ENCODE measurements at places on chromosomes 5 and 9.

GRCh38 chr5:125703616-125704015, 719.6 kb upstream of the GRAMD2B start:
- DNase-seq = no peak
- H3K27me3 ChIP-seq = no peaks in the 10 kb centered on the region
- H3K4me1 ChIP-seq = no peaks in the 10 kb centered on the region
- no peak overlapping the region for H3K27ac ChIP-seq
- H3K4me3 ChIP-seq = no peak overlapping the region

GRCh38 chr5:168669156-168669555, 90.0 kb upstream of the PANK3 start:
- no peak overlapping the region for H3K27ac ChIP-seq
- no peak for DNase-seq
- H3K27me3 ChIP-seq = no peaks in the 10 kb centered on the region
- H3K4me1 ChIP-seq = peaks cover 5% of the 10 kb centered on the region

- no peaks in the 10 kb centered on the region for H3K36me3 ChIP-seq
- H3K4me1 ChIP-seq = no peaks in the 10 kb centered on the region
- DNase-seq = no peak
- no peaks in the 10 kb centered on the region for H3K27me3 ChIP-seq
Observed at GRCh38 chr9:68821911-68822310, 116.9 kb downstream of the PIP5K1B start.

DNA sequence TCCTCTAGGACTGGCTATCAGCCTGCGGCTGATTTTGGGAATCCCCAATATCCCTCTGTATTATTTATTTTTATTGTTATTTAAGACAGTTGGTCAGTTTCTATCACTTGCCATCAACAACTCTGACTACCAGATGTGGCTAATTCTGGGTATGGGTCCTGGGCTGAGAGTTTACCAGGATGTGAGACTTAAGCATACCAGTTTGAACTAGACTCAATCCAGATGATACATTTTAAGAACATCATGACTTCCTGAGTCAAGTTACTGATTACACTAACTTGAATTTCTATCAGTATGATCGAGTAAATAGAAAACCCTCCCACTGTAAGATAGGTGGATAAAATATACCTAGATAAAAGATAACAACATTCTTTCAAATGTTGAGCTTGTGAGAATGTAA, 634.0 kb downstream of the MAT2B start:
- no peak overlapping the region for H3K4me3 ChIP-seq
- H3K4me1 ChIP-seq = no peaks in the 10 kb centered on the region
- H3K27ac ChIP-seq = no peak overlapping the region
- no peak for DNase-seq
- H3K27me3 ChIP-seq = no peaks in the 10 kb centered on the region
- no peaks in the 10 kb centered on the region for H3K36me3 ChIP-seq

GRCh38 chr9:19138084-19138483, 10.8 kb upstream of the PLIN2 start:
- DNase-seq = no peak
- no peaks in the 10 kb centered on the region for H3K27me3 ChIP-seq
- no peak overlapping the region for H3K4me3 ChIP-seq
- H3K36me3 ChIP-seq = no peaks in the 10 kb centered on the region

- H3K27me3 ChIP-seq = no peaks in the 10 kb centered on the region
Observed at GRCh38 chr5:38807570-38808483, 38.0 kb upstream of the OSMR start.

GRCh38 chr5:144202072-144202471, 31.4 kb downstream of the KCTD16 start:
- no peaks in the 10 kb centered on the region for H3K36me3 ChIP-seq
- no peak overlapping the region for H3K4me3 ChIP-seq
- peak; percentile 82 for DNase-seq
- no peaks in the 10 kb centered on the region for H3K27me3 ChIP-seq
- peaks cover 8% of the 10 kb centered on the region for H3K4me1 ChIP-seq

GRCh38 chr9:136054798-136055714, 40.0 kb downstream of the NACC2 start:
- no peak overlapping the region for H3K4me3 ChIP-seq
- H3K27me3 ChIP-seq = no peaks in the 10 kb centered on the region
- H3K4me1 ChIP-seq = peaks cover 90% of the 10 kb centered on the region
- peaks cover 32% of the 10 kb centered on the region for H3K36me3 ChIP-seq
- DNase-seq = no peak

DNA sequence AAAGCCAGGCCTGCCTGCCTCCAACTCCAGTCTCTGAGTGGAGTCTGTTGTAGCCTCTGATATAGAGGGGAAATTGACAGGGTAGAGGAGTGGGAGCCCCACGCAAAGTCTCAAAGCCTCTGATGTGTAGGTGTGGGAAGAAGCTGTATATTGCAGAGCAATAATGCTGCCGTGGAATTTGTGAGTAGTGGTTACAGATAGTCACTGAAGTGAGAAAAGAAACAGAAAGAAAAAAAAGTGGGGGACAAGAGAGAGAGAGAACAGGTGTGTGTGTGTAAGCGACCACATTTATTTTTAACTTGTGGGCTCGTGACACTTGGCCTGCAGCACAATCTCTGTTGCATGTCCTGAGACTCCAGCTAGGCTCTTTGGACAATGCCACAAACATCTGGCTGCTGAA, 227.8 kb downstream of the NSG2 start:
- H3K27ac ChIP-seq = no peak overlapping the region
- H3K4me1 ChIP-seq = no peaks in the 10 kb centered on the region
- no peaks in the 10 kb centered on the region for H3K27me3 ChIP-seq
- H3K4me3 ChIP-seq = no peak overlapping the region
- no peaks in the 10 kb centered on the region for H3K36me3 ChIP-seq

- H3K36me3 ChIP-seq = no peaks in the 10 kb centered on the region
- peak overlapping the region; percentile 96 for H3K27ac ChIP-seq
- H3K4me1 ChIP-seq = peaks cover 21% of the 10 kb centered on the region
- peak overlapping the region; percentile 4 for H3K4me3 ChIP-seq
- no peaks in the 10 kb centered on the region for H3K27me3 ChIP-seq
Observed at GRCh38 chr5:88391991-88392390, 123.3 kb upstream of the TMEM161B start.

GRCh38 chr5:403995-404394, 39.0 kb upstream of the EXOC3 start:
- peaks cover 18% of the 10 kb centered on the region for H3K4me1 ChIP-seq
- no peak overlapping the region for H3K4me3 ChIP-seq
- H3K36me3 ChIP-seq = peaks cover 6% of the 10 kb centered on the region
- H3K27ac ChIP-seq = no peak overlapping the region
- H3K27me3 ChIP-seq = peaks cover 2% of the 10 kb centered on the region
- DNase-seq = no peak

- peaks cover 9% of the 10 kb centered on the region for H3K4me1 ChIP-seq
- no peak for DNase-seq
- H3K27me3 ChIP-seq = peaks cover 5% of the 10 kb centered on the region
Observed at GRCh38 chr5:1375871-1376810, 31.2 kb upstream of the CLPTM1L start.

DNA sequence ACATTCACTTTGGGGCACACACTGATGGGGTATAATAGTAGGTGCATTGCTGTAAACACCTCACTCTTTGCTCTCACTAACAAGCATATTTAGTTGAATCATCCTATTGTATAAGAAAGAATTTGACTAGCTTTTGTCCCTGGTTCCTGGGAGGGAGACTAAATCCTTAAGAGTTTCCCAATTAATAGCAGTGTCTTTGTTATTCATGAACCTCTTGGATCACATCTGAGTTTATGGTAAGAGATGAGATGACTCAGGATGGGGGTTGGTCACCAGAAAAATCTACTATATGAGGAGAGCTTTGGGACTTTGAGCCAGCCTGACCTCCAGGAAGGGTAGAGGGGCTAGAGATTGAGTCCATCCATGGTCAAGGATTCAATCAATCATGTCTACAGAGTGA, 56.8 kb downstream of the PUM3 start:
- no peaks in the 10 kb centered on the region for H3K27me3 ChIP-seq
- no peak overlapping the region for H3K4me3 ChIP-seq
- DNase-seq = no peak
- no peaks in the 10 kb centered on the region for H3K36me3 ChIP-seq

DNA sequence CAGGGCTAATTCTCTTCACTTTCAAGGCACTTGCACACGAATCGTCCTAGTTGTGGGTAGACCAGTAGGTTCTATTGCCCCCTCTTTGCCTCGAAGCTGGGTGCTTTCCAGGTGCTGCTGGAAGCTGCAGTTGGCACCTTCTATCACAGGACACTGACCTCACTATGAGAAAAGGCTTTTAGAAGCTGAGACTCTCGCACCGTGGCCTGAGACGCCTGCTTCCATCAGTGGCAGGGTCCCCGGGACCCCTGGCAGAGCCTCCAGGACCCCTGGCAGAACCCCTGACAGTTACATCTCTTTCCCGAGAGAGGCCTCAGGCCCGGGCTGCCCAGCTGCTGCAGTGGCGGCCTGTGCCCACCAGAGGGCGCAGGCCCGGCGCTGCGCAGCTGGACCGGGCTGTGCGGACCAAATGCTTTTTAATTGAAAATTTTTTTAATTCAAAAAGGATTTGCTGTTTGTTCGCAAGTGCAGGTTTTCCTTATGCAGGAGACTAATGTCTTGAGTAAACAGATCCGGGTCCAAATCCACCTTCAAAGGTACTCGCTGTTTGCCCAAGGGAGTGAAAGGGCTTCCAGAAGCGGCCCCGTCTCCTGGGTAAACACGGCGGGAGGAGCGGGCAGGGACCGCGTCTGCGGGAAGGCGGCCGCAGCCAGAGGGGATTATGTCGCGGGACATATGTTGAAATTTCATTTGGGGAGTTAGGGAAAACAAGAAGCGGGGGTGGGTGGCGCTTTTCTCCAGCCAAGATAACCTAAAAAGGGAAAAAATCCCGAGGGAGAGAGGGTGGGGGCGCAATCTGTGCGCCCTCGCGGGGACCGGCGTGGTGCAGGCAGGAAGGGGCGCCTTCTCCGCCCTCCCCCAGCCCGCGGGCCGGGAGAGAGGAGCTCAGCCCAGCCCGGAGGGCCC, 114.5 kb upstream of the LMX1B start:
- H3K27me3 ChIP-seq = peaks cover 3% of the 10 kb centered on the region
- H3K4me1 ChIP-seq = peaks cover 45% of the 10 kb centered on the region
- peaks cover 64% of the 10 kb centered on the region for H3K36me3 ChIP-seq
- no peak overlapping the region for H3K27ac ChIP-seq
- H3K4me3 ChIP-seq = peak overlapping the region; percentile 29

DNA sequence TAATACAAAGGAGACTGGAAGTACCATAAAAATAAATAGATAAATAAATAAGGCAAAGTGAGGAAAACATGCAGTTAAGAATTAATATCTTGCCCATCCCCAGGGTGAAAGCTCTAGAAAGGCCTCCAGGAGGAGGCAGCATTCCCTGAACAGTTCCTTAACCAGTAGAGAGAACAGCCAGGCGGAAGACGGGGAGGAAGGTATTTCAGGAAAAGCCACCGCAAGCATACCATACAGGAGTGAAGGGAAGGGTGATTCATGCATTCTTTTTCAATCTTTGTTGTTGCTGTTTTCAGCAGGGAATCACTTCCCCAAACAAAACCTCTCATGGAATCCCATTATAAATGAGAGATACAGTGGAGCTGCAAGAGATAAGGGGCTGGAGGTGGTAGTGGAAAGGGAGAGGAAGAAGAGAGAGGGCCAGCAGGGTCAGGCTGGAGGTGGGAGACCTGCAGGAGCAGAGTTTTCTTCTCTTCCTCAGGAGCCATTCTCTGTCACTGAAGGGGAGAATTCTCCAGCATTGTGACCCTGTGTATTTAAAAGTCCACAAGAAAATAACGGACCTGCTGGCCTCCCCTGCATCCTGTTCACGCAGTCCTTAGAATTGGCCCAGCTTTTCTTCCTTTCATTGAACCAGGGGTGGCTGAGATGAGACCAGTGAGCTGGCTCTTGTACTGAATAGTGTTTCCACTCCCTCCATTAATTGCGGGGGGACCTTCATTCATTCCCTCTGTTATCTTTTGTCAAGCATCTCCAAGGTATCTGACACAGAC, 255.9 kb downstream of the FAM114A2 start:
- H3K36me3 ChIP-seq = no peaks in the 10 kb centered on the region
- no peak overlapping the region for H3K27ac ChIP-seq
- H3K4me3 ChIP-seq = no peak overlapping the region
- no peak for DNase-seq
- H3K4me1 ChIP-seq = no peaks in the 10 kb centered on the region

DNA sequence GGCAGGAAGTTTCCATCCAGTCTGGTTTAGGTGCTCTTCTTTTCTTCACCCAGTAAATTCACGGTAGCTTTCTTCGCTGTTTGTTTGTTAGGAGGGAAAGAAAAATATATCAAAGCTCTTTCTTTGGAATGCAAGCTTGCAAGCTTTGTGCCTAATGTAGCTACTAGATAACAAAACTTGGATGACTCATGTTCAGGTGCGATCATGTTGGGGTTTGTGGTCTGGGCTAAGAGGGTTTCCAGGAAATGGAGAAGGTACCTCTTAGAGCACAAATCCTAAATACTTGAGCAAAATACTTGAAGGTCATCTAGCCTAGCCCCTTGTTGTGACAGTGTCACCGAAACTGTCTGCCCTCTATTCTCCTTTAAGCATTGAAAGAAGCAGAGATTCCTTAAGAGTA, 17.7 kb downstream of the SRP19 start:
- no peaks in the 10 kb centered on the region for H3K27me3 ChIP-seq
- no peak overlapping the region for H3K27ac ChIP-seq
- H3K4me1 ChIP-seq = no peaks in the 10 kb centered on the region
- no peak for DNase-seq

GRCh38 chr9:83062651-83063527, at the start of gene RASEF:
RASEF (minus strand) TSS chr9:83063142; CDS start chr9:83062867, 275 bp downstream.
- peak within 1 kb of the TSS; percentile 44 for H3K27ac ChIP-seq
- H3K27me3 ChIP-seq = peaks cover 43% of the 10 kb centered on the region
- DNase-seq = no peak

DNA sequence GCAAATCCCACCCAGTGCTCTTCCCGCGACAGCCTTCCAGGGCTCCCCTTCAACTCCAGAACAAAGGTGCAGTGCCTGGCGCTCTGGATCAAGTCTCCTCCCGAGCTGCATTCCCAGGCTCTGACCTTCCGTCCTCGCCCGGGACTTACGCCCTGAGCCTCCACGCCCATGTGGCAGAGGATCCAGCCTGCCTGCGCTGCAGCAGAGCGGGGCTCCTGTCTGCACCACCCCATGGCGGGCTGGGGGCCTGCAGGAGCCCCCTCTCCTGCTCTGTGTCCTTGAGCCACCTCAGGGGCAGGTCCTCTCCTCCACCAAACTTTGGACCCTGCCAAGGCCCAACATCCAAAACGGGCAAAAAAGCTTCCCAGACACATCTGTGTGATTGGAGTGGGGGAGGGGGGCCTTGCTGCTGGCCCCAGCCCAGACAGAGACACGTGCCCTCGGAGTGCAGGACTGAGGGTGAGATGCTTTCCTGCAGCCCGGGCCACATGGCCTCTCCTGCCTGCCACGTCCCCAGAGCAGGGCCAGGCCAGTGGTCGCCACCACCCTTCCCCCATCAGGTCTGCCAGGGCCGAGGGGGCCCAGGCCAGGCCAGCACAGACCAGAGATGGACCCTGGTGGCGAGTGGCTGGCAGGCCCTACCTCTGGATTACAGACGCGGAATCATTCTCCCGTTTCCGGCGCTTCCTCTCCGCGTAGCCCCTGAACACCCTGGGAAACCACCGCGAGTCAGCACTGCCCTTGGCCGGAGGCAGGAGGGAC, 4.4 kb downstream of the NSMF start:
- peak overlapping the region; percentile 61 for H3K27ac ChIP-seq
- peaks cover 71% of the 10 kb centered on the region for H3K4me1 ChIP-seq
- no peaks in the 10 kb centered on the region for H3K27me3 ChIP-seq
- peaks cover 80% of the 10 kb centered on the region for H3K36me3 ChIP-seq
